Right ventricle myocardium superior (tissue), 1 donor: ENCODE measurements at places on chromosomes 7 and 10. TPM values are rescaled to one million over a fixed set of nuclear protein-coding genes. Genes with fewer than 3 reads are reported as not detected.

GRCh38 chr7:50463035-50463434, 12.9 kb upstream of the FIGNL1 start:
- no peak for DNase-seq

GRCh38 chr7:129568240-129568639, 43.3 kb upstream of the NRF1 start:
- no peak for DNase-seq

DNA sequence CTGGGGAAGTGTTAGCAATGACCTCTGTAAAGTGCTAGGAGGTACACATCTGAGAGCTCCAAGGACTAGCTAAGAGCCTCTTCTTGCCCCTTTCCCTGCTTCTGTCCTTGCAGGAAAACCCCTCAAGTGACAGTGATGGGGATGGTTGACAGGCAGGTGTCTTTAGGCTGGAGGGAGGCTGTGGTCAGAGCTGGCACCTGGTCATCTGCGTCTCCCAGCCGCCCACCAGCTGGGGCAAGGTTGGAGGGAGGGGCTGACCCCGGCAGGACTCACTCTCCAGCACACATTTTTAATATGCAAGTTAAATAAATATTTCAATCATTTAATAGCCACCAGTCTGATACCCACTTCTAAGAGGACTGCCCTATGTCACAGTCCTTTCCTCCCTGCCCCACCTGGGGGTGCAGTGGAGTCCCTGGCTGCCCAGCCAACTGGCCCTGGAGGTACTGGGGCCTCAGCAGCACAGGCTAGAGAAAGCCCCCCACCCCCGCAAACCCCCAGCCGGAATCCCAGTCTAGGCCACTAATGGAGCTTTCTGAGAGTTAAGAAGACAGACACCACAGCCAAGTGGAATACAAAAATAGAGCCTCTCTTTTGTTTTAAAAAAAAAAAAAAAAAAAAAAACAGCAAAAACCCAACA, 6.3 kb downstream of the FGF8 start:
- no peak for DNase-seq

- no peak for DNase-seq
Measured at GRCh38 chr10:73780966-73781365, 882 bp upstream of the CHCHD1 start.

The PCLO gene
- total RNA-seq = 3.8 TPM

GRCh38 chr7:65279795-65280194, 93.9 kb upstream of the ZNF92 start:
- no peak for DNase-seq

The C1QL3 gene
- total RNA-seq = not detected
